ENCODE measurements at places on chromosomes 5 and 9. TPM values are rescaled to one million over a fixed set of nuclear protein-coding genes. Genes with fewer than 3 reads are reported as not detected.

The CYFIP2 gene
- polyA plus RNA-seq = 5.2 TPM

The DBH gene
- polyA plus RNA-seq = 0.72 TPM

The MYMK gene
- polyA plus RNA-seq = 58.2 TPM

The PCSK5 gene
- polyA plus RNA-seq = 11.8 TPM

The PDE8B gene
- polyA plus RNA-seq = 3.9 TPM

- DNase-seq = no peak
These were observed 241.1 kb downstream of the PDE4D start for GRCh38 chr5:59652449-59652848.

DNA sequence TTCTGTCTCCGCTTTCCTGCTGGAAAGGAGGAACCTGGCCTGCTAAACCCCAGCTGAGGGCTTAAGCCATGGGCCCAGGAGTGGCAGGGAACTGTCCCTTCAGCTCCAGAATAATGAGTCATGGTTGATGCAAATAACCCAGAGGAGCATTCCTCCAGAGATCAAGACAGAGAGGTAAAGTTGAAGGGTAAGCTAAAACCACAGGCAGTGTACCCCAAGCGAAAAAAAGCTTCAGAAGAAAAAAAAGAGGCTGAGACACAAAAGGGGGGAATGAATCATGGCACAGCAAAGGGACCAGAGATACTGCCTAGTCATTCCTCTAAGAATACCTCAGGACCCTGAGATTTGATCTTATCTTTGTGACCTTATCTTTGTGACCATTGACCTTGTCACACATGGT lies 199.5 kb upstream of the TAS2R1 start:
- DNase-seq = no peak

DNA sequence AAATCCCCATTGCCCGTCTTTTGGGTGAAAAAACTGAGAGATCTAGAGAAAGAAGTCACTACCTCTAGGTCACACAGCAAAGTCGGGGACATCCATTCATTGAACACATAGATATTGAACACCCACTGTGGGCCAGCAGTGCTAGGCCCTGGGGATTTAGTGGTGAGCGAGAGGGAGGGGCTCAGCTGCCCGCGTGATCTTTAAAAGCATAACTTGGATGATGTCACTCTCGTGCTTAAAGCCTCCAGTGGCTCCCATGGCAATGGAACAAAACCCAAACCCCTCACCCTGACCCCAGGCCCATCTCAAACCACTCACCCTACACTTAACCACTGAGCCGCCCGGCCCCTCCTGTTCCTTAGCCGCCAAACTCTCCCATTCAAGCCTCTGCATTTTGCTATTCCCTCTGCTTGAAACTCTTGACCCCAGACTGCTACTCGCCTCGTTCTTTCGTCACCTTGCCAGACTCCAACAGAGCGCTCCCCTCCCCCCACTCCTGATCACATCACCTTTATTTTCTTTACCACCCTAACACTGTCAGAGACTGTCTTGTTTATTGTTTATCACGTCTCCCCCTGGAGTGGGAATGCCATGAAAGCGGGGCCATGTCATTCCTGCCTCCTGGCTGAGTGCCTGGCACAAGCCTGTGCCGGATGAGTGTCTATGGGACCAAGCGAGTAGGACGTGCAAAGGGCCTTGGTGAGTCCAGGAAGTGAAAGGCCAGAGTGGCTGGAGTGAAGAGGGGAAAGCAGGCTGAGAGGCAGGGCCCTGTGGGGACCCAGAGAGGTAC lies 710 bp upstream of the PIP5KL1 start:
- no peak for DNase-seq

DNA sequence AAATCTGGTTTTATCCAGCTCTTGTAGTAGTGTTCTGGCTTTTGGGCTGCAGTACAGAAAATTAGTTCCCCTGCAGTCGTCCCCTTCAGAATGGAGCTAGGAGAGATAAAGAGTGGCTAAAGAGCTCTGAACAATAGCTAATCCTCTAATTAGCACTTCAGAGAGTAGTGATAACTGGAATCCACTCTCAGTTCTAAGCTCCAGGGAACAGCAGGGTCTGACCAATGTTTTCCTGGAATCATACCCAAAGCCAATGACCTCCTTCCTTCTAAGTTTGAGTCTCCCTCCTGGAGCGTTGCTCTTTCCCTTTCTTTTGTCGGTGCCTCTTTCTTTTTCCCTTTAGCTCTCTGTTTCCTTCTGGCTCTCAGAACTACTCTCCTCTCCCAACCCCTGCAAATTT lies 47.4 kb downstream of the MFAP3 start:
- no peak for DNase-seq

DNA sequence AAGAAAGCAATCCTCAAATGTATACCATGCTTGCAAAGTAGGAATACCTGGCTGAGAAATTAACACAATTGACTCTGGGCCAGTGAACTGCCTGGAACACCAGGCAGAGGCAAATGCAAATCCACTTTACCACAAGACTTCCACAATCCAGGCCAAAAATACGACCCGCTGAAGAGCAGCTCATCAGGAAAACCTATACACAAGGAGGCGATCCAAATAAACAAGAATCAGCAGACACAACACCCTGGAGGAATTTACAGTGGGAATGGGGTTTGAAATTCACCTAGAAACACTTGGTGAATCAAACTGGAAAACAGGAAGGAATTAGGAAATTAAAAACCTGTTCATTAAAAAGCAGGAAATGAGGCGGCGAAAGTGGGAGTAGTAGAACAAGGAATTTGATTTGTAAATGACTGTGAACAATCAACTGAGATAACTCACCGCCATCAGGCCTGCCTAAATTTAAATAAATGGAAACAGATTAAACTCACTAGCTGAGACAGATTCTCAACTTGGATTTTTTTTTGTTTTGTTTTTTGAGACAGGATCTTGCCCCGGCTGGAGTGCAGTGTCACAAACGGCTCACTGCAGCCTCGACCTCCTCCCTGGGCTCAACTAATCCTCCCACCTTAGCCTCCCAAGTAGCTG lies 15.9 kb downstream of the CMBL start:
- no peak for DNase-seq

Measured in forelimb muscle (tissue), 1 donor.